ENCODE measurements at places on chromosomes 5 and 9.
A peak's percentile ranks its signal among the peaks of the same experiment; 100 is the strongest.

- peak; percentile 66 for DNase-seq
These were observed at the start of gene SLC35D2 for GRCh38 chr9:96383165-96383942. Gene SLC35D2, minus strand, starts transcription at chr9:96383711. Its CDS starts 77 bp downstream, at chr9:96383634.

DNA sequence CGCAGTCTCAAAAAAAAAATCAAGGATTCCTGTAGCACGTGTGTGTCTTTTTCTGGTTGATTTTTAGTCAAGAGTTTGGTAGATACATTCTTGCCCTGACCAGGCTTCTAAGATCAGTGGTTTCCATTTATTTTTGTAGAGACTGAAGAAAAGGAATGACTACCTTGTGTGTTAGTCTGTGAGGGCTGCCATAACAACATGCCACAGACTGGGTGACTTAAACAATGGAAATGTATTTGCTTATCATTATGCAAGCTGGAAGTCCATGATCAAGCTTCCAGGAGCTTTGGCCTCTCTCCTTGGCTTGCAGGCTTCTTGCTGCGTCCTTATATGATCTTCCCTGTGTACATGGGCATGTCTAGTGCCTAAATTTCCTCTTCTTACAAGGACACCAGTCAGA, 127.0 kb downstream of the CCDC192 start:
- DNase-seq = no peak

DNA sequence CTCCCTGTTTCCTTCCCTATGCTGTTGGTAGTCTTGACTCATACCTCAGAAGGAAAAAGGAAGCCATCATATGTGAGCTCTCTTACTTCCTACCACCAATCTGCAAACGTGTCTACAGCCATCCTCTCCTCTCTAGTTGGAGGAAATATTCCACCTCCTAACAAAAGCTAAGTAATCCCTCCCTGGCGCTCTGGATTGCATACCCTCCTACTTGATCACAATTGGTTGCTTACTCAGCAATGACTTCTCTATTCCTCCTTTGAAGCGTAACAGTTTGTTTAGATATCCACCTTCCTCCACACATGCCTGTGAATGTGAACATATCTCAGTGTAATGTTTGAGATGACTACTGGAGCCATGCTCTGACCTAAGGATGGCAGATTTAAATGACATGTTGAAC, 18.2 kb downstream of the RUSC2 start:
- no peak for DNase-seq

DNA sequence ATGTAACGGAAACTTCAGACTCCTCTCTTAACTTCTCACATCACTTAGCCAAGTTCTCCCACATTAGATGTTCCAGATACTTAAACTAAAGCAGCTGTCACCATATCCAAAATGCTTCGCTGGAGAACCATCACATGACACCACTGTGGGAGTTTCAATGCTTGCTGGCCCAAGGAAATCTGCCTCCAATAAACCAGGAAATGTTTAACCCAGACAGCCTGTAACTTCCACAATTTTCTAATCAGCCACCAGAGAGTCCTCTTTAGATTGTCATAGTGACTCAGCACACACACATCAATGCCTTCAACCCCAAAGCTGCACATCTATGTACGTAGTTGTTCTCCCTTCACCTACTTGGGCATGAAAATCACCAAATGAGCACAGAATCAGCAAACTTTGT, 118.7 kb downstream of the LPAR1 start:
- no peak for DNase-seq

GRCh38 chr5:52922384-52922783, 66.8 kb upstream of the ITGA2 start:
- peak; percentile 11 for DNase-seq

GRCh38 chr9:104575456-104575855, 6.5 kb downstream of the OR13C8 start:
- DNase-seq = no peak

DNA sequence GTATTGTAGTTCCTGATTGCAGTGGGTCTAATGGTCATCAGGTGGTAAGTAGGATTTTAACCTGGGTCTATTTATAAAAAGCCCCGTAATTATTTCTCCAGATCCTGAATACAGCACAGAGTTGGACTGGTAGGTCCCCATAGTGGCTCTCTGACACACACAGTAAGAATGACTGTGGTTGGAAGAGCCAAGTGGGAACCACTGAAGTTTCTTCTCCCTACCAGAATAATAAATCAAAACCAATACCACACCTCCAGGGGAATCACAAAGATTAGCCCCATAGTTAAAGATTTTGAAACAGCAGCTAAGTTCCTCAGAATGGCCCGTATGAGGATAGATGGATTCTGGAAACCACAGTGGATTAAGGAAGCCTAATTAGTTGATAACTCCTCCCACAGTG, 68.4 kb upstream of the ZFR start:
- no peak for DNase-seq

- DNase-seq = no peak
These were observed 285.3 kb upstream of the GRAMD2B start for GRCh38 chr5:126137891-126138280.

DNA sequence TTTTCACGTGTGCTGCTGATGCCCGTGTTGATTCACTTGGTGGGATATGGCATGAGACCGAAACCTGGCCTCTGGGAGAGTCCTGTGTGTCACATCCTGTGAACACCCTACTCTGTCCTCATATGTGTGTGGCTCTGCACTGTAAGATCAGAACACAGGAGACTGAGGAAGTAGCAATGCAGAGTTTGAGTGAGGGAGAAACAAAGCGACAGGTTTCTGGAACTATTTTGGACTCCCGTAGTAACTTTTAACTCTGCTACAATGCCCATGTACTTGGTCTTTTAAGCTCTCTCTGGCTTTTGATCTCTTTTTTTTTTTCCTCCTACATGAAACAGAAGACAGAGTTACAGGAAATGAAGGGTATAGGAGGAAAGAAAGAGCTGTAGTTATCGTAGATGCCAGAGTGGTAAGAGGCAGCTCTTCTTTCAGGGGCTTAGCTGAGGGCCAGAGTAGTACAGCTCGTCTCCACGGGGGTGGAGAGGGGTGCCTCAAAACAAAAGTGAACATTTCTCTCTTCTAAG, 26.6 kb downstream of the GRAMD2B start:
- DNase-seq = peak; percentile 40

GRCh38 chr9:36935332-36935731, 98.7 kb downstream of the PAX5 start:
- no peak for DNase-seq

DNA sequence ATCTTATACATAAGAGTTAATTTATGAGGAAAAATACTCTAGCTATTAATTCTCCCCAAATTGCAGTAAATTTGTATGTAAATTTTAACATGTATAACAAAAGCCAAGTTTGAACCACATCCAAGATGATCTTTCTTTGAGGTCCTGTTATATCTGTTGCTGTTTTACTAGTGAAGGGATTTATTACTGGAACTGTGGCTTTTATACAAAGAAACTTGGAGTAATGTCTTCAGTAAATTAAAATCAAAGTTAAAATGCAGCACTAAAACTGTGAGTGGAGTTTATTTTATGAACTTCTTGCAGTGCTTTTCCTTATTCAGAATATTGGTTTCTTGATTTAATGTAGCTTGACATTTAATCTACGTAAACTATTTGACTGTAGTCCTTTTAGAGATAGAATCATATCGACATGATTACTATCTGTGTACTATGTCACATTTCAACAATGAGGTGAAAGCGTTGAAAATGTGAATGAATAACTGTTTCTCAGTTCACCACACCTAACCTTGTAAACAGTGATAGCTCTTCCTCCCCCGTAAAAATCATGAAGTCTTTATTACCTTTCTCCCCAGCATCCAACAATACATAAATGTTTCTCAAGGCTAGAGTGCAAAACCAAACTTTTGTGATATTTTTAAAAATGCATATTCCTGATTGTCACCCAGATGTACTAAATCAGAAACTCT, 53.2 kb upstream of the ISOC1 start:
- DNase-seq = no peak

DNA sequence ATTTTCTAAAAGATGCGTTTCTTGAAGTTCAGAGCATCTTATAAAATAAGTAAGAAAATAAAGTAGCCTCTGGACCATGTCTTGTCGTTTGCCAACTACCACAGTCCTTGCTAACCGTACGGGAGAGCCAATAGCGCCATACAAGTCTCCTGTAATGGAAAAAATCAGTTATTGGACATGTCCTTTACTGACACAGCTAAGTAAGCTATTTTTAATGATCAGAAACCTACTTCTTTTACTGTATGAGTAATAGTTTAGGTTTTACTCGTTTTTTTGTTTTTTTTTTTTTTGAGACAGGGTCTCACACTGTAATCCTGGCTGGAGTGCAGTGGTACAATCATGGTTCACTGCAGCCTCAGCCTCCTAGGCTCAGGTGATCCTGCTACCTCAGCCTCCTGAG, 37.7 kb upstream of the RAPGEF6 start:
- DNase-seq = no peak

GRCh38 chr9:134225186-134225585, 60.8 kb upstream of the RNU6ATAC start:
- DNase-seq = peak; percentile 9

DNA sequence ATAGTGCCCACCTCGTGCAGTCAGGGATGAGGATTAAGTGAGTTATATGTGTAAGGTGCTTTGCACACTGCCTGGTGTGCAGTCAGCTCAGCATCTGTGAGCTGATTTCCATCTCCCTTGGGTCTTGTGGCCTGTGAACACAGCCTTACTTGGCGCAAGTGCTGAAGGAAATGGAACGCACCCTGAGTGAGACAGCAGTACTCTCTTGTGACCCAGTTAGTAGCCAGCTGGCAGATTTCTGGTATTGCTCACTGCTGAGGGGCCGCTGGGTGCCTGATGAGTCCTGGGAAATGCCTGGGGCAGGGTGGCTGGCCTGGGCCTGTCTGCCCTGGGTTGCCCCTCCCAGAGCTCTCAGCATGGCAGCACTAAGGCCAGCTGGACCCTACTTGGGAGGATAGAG, 90.9 kb upstream of the BOD1 start:
- no peak for DNase-seq

DNA sequence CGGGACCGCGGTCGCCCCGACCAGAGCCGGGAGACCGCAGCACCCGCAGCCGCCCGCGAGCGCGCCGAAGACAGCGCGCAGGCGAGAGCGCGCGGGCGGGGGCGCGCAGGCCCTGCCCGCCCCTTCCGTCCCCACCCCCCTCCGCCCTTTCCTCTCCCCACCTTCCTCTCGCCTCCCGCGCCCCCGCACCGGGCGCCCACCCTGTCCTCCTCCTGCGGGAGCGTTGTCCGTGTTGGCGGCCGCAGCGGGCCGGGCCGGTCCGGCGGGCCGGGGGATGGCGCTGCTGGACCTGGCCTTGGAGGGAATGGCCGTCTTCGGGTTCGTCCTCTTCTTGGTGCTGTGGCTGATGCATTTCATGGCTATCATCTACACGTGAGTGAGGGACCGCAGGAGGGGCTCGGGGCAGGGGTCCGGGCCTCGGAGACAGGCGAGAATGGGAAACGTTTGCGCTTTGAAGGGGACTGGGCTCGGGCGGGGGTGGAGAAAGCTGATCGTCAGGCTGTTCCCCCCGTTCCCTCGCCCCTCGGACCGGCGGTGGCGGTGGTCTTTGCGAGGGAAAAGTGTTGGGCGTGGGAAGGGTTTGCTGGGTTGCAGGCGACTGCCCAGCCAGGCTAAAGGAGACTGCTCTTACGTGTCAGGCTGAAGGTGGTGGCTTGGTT, 457 bp downstream of the UGCG start:
- DNase-seq = peak; percentile 46

DNA sequence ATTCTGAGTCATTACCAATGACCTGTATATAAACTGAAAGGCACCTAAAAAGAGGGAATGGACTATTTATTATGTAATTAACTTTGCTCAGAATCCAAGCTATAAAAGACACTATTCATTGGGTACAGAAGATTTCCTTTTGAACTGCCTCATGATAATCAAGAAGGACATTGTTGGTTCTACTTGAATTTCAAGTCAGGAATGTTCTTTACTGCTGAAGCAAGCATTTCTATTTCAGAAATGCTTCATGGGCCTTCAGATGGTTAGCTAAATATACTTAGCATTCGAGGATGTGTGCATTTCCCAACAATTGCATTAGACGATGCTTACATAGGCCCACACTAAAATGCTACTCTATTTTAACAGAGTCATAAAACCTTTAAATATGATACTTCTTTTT, 658.2 kb upstream of the DMAC1 start:
- no peak for DNase-seq

DNA sequence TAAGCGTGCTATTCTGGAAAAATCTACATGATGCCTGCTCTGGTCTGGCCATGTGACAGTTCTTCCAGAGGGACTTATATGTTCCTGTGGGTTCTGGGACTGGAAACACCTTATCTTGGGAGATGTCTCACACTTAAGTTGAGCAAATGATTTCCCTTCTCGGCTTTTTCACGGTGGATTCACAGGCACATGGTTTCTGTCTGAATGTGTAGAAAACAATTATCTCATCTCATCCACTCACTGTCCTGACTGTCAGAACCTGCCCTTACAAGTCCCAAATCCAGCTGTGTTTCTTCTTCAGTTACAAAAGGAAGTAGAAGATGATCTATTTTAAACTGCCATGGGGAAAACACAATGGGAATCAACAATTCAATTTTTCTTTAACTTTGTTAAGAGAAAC, 184.0 kb downstream of the SYK start:
- DNase-seq = no peak

- DNase-seq = no peak
These were observed 10.5 kb upstream of the EPB41L4B start for GRCh38 chr9:109331353-109331752.
